ENCODE measurements at places on chromosomes 4 and X.

GRCh38 chrX:15242899-15243555 is 26.9 kb downstream of the ASB9 start:
- DNase-seq = no peak

DNA sequence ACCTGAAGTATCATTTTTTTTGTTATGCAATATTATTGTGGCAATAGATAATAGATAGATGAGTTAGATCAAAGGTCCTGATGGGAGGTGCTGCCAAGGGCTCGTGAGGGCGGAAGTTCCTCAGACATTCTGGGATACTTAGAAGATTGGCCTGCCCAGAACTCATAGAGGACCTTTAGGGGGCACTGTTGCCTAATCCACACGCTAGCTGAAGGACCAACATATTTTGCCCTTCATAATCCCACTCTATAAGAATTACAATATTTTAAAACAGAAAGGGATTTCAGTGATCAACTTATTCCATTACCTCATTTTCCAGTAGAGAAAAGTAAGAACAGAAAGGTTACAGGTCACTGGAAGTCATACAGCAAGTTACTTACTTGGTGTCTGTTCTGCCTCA is 22.9 kb upstream of the COX7B2 start:
- no peak for DNase-seq

GRCh38 chr4:94413085-94413840 is 38.5 kb upstream of the PDLIM5 start:
- DNase-seq = no peak

DNA sequence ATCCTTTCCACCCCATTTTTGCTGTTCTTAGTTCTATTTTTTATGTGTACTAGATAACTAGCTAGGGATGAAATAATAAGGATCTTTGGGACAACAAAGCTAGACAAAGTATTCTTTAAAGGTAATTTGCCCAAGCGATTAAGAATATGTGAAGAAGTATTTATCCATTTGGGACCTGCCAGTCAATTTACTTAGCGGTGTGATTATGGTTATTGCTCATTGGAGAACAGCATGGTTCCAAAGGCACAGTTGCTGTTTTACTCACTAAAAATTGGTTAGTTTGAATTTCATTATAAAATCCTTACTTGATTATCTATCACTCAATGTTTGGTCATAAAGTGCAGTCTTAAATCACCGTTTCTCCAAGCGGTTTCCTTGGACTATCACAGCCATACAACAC is 124.1 kb downstream of the SNCA start:
- no peak for DNase-seq

- DNase-seq = no peak
Observed at GRCh38 chr4:169015186-169015623, 5.2 kb upstream of the CBR4 start.

GRCh38 chrX:138718941-138719340 is 7.4 kb upstream of the FGF13 start:
- no peak for DNase-seq

DNA sequence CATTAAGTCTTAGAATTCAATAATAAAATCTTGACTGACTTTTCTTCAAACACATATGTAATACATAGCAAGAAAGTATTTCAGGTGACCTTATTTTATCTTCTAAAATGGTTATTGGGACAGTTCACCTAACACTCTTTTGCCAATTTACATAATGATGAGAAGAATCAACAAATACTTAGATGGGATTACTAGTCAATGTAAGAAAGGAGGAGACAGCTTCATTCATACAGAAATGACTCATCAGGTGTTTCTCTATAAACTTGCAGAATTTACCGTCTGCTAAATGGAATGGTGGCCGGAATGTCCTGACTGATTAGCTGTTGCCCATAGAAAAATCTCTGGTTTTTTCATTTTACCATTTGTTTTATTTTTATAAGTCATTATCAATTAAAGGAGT is 115.0 kb upstream of the ETNPPL start:
- DNase-seq = no peak

DNA sequence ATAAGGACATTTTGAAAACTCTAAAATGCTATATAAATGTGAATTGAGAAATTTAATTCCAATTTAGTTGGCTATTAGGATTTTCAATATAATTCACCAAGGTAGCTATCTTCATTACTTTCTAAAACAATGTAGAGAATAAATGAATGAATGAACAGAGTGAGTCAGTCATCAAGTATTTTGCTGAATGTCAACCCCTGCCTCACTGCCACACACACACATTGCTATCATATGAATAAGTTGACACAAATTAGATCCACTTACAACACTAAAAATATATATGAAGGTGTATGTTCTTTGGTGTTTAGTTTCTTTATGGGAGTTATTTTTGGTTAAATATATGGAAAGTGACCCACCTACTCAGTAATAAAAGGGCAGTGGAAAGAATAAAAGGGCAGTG is 141.4 kb upstream of the SMIM10 start:
- DNase-seq = no peak

Measured in activated naive CD4-positive, alpha-beta T cell (primary cell).